T-cell (primary cell): ENCODE measurements at places on chromosomes 7 and 10.

DNA sequence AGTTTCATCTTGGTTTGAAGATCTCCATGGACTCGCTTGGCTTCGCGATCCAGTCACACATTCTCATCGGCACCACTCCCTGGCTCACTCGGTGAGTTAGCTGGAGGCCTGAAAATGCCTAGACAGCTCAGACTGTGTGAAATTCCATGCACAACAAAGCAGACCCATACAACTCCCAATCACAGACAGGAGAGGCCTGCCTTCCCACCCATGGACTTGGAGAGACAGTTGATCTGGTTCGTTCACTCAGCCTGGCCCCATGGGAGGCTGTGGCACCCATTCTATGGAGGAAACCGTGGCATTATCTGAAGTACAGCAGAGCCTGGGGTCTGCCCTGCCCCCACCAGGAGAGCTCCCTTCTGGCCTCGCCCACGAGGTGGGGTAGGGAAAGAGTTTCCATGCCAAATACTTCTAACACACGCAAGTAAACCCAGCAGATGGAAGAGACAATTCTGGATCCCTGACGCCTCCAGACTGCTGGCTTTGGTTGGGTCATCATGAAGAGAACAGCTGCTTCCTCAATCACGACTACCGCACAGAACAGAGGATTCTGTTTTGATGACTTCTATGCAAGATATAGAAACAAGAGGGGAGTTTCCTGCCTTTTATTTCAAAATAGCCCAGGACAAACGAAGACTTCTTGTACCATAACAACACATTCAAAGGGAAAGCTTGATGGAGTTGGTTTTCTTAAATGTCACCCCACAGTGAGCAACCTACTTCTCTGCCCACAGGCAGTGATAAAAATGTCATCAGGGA, 15.9 kb downstream of the FAM53B start:
- DNase-seq = no peak

GRCh38 chr10:133163889-133164815, 4.1 kb downstream of the KNDC1 start:
- no peak for DNase-seq

- no peak for DNase-seq
Observed at GRCh38 chr7:43653466-43653865, 70.6 kb downstream of the STK17A start.

- DNase-seq = no peak
Observed at GRCh38 chr10:47309408-47310089, 9.6 kb downstream of the GDF10 start.

GRCh38 chr10:102334101-102334500, 61.4 kb upstream of the NFKB2 start:
- no peak for DNase-seq

DNA sequence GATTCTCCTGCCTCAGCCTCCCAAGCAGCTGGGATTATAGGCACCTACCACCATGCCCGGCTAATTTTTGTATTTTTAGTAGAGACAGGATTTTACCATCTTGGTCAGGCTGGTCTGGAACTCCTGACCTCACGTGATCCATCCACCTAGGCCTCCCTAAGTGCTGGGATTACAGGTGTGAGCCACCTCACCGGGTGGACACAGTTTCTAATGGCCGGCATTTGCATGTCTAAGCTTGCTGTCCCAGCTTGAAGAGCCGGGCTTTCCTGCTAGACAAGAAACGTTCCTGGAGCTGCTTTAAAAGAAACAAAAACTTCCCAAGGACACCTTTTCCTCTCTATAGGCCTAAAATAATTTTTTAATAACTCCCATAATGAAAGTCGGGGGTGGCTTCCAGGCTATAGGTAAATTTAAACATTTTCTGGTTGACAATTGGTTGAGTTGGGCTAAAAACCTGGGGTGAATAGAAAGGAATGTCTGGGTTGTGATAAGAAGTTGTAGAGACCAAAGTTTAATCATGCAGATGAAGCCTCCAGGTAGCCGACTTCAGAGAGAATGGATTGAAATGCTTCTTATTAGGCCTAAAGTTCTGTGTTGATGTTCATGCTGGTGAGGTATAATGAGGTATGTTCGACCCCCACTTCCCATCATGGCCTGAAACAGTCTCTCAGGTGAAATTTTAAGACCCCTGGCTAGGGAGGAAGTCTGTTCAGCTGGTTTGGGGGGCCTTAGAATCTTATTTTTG, 8.8 kb downstream of the ACADSB start:
- DNase-seq = no peak

- no peak for DNase-seq
Observed at GRCh38 chr10:122348935-122349361, 25.6 kb upstream of the PLEKHA1 start.

DNA sequence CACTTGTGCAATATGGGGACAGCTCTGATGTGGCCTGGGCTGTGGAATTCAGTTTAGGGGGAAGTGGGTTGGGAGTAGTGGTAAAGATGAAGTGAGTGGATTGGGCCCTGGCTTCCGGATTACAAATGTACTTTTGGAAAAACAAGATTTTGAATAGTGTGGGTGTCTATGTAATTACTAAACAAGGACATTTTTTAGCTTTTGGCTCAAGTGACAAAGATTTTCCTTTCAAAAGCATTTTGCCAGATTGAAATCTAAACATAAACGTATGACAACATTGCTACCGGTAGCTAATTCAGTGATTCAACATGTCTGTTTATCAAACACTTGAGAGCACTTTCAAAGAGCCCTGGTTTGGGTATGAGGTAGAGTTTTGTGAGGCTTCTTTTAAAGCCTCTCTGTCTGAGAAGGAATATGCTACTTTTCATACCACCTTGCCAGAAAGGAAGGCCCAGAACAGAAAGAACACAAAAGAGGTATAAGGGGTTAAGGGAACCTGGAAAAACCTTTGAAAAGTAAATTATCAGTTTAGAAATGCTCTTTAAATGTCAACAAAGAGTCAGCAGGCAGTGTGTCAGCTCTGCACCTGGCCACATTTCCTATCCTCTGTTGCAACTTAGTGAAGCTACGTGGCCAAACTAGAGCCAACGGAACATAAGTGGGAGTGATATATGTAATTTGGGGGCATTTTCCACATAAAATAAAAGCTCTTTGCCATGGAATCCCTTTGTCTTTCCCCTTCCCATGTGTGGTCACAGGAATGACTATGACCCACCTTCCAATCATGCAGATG, 516.1 kb downstream of the NRG3 start:
- no peak for DNase-seq

GRCh38 chr10:104092749-104093148, 7.1 kb upstream of the COL17A1 start:
- no peak for DNase-seq

GRCh38 chr7:131929632-131930031, 373.2 kb upstream of the PODXL start:
- DNase-seq = no peak
